AG04449 (cell line): ENCODE measurements at places on chromosomes 16 and 17.
A peak's percentile ranks its signal among the peaks of the same experiment; 100 is the strongest.

- DNase-seq = no peak
These were observed 4.6 kb downstream of the UNC119 start for GRCh38 chr17:28547623-28548416.

DNA sequence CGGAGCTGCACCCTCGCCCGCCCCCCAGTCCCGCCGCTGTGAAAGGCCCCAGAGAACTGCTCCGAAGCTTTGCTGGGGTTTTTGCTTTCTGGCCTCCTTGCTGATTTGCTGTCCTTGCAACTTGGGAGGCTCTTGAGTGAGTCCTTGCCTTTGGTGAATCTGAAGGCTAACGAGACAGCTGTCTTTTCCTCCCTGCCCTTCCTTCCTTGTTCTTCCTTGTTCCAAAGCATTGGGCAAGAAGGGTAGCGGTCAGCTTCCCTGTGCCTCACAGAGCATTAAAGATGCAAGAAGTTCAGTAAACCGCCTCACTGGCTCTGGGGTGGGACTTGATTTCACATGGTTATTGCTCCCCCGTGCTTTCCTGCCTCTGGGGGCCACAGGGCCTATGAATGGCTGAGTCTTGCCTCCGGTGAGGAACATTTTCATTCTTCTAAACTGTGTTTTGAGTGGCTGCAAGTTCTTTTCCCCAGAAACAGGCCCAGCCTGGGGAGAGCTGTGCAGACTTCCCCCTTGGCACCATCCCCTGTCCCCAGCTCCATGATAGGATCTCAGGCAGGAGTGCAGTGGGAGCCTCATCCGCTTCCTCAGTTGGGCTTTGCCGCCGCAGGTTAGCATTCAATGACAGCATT lies 1.4 kb downstream of the YPEL2 start:
- no peak for DNase-seq

GRCh38 chr16:83901101-83901500 lies 2.2 kb downstream of the MLYCD start:
- DNase-seq = peak; percentile 16

GRCh38 chr17:78883089-78883532 lies 19.9 kb downstream of the CEP295NL start:
- peak; percentile 50 for DNase-seq

GRCh38 chr16:47970291-47970931 lies 185.4 kb downstream of the ABCC12 start:
- DNase-seq = no peak

DNA sequence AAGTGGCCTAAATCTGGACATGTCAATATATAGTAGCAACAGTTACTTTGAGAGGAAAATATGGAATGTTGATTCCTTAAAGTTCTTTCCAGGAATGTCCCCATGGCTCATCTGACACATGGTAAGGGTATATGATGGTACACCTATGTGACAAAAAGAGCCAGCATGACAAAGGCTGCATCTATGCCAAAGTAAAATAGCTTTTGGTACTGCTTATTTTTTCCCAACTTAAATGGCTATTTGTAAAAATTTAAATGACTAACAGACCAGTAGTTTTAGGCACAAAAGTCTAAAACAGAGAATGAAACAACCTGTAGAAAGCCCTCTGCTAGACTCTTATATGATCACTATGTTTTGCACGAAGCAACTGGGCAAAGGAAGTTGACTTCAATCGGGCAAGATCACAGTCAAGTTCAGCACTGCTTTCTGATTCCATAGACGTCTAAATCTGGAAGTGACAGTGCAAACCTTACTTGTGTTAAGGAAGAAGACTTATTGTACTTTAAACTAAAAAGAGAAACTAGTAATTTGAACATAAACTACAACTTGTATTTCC lies 135.1 kb downstream of the SKAP1 start:
- DNase-seq = no peak

GRCh38 chr17:71938340-71939010 lies 182.3 kb upstream of the SOX9 start:
- no peak for DNase-seq

DNA sequence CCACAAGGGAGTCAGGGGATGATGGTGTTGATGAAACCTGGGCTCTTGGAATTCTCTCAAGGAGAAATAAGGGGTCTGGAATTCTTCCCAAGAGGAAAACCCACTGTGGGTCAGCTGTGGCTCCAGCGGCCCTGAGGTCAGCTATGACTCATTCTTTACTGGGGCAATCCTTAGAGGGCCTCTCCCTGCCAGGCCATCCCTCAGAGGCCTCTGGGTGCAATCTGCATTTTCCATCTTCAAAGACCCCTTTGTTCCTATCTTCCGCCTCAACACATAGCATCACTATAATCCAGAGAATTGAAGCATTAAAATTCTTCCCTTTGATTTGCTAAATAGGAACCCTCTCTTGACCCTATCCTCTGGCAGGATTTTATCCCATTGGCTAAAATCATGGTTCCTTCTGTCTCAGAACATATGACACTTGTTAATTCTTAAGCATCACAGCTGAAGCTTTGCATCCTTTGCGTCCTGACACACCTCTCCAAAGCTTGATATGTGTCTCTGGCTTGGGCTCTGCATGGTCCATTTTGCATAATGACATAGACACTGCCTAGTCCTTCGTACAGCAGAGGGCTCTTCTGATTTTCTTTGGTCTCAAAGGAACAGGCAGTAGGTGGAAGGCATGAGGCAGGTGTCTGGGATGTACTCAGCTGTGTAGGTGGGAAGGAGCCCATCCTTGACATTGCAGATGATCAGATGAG lies 4.4 kb upstream of the KRT37 start:
- no peak for DNase-seq

- no peak for DNase-seq
These were observed 2.8 kb upstream of the ALDOC start for GRCh38 chr17:28579526-28579925.

GRCh38 chr17:45755050-45755449 lies 29.1 kb upstream of the CRHR1 start:
- no peak for DNase-seq

GRCh38 chr17:81918832-81919545 lies 1.0 kb upstream of the SIRT7 start:
- DNase-seq = no peak

GRCh38 chr16:79628501-79628975 lies 28.0 kb upstream of the MAF start:
- no peak for DNase-seq

GRCh38 chr16:81836279-81837054 lies 57.4 kb downstream of the PLCG2 start:
- no peak for DNase-seq

DNA sequence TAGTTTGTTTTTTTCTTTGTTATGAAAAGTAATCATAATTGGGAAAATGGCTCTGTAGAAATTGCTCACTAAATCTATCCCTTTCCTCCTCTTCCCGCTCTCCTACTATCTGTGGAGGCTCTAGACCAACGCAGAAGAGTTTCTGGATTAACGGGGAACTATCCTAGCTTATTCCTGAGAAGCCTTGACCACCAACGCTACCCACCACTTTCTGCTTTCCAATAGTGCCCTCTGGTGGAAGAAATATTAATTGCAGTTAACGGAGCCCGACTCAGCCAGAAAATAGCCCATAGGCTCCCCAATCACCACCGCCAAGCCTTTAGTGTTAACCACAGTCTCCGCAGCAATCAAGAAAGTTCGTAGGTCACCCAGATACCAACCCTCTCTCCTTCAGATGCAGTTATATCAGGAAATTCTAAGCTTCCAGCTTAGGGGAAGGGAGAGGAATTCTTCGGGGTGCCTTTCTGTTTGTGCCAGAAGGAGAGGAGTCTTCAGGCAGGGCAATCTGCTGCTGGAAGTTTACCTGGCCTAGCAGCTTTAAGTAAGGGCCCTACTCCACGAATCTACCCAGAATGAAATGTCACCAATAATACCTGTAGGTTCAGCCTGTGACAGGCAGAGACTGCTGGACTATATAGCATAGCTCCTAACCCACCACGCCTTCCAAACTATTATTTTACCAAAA lies 23.0 kb upstream of the NSRP1 start:
- DNase-seq = no peak

DNA sequence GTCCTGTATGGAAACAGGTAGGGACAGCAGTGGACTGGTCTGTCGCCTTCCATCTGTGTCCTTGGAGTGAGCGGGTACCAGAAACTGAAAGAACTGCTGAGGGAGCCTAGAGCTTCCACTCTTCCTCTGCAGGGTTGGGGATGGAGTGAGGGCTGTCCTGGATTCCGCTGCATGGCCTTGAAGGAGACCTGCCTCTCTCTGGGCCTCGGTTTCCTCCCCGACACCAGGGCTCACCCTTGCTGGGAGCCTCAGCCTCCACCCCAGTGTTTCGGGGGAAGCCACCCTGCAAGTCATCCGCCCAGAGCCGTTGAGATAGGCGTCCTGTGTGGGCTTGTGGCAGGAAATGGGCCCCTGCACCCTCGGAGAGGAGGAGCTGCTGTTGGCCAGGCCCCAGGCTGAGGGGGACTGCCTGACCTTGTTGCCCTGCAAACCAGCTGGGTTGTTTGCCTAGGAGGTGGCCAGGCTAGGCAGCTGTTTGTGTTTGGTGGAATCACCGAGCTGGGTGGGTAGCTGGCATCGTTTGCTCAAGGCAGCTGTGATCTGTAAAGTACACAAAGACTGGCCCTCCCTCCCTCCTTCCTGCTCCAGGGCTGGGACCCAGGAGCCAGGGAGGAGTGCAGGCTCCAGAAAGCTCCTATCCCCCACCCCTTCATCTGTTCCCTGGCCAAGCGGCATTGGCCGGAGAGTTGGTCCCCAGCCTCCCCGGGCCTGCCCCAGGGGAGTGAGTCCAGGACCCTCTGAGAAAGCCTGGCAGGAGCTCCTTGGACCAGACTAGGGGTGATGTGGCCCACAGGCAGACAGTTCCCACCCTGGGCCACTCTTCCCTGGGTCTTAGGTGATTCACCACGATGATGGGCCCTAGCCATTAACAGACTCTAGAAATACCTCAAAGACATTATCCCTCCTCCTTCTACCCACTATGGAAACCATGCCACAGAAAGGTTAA lies 1.3 kb downstream of the RAB37 start:
- no peak for DNase-seq

GRCh38 chr17:76554131-76554530 lies 14.3 kb downstream of the PRCD start:
- DNase-seq = no peak
